NCI-H1092 (cell line): ENCODE measurements at places on chromosomes 3 and 15.

DNA sequence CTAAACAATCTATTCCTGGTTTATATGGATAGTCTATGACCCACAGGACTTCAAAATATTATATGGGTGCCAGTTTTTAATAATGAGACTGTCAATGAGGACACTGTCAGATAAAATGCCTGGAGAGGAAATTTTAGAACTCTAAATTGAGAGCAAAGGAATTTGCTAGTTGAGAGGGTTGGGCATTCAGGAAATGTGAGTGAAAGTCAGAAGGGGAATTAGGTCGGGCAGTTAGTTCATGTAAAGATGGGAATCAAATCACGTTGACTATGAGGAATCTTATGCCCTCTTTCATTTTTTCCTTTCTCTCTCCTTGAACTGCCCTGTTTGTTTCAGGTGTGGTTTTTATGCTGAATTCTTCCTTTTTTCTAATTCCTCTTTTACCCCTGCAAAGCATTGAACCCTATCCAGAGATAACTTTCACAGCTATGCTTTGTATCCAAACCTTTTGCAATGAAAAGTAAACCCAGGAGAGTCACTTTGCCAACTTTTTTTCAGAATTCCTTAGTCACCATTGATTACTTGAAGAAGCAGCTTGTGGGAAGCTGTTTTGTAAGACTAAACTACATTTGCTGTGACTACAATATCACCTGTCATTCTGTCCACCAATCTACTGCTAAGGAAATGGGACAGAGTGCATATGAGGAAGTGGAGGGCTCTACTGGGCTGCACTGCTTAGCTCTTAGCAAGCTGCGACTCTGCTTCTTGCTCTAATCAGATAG lies 27.8 kb downstream of the CHP1 start:
- DNase-seq, result no peak

DNA sequence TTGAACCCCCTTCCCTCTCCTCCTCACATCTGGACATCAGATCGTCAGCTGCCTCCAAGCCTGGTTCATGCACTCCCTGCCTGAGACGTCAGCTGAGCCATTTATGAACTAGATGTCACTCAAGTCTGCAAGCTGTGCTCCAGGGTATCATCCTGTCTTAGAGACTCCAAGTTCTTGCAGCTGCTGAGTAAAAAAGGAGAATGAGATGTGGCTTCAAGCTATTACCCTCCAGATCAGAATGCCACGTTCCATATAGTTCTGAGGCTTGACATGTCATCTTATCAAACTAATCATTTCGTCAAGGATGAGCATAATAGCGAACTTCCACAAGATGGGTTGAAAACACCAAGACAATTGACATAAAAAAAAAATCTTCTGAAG lies 766.3 kb downstream of the TBL1XR1 start:
- DNase-seq, result no peak

DNA sequence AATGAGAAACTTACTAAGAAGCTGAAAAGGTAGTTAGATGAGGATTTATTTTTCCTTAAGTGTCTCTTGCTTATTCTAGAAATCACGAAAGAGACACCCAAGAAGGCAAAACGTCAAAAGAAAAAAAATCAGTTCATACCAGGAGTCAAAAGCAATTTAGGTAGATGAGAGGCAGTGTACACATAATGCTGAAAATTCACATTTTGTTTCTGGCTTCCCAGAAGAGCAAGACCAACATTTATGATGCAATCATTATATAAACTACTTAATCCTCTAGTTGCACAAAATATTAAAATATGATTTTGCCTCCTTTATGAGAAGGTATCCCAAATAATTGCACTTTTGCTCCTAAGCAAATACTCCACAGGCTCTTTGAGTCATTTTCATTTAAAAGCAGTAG lies 228.0 kb downstream of the FMN1 start:
- no peak for DNase-seq

GRCh38 chr3:12309716-12310115 lies 20.8 kb downstream of the PPARG start:
- no peak for DNase-seq

DNA sequence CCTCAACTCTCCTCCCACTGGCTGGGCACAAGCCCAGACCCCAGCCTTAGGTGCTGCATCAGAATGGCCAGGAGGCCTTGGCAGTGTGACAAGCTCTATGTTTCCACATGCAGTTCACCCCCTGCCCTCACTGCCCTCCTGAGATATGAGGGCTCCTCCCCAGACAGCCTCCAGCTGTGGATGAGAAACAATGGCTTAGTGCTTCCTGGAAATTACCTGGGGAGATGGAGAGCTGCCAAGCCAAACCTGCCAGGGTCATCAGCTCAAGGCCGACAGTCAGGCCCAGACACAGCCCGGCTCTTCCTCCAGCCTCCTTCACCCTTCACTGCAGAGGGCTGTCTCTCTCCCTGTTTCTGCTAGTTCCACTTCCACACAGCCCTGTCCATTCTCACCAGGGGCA lies 76.3 kb downstream of the MYLK start:
- DNase-seq, result no peak

- no peak for DNase-seq
Measured at GRCh38 chr3:39408493-39409372, 2.2 kb downstream of the RPSA start.

DNA sequence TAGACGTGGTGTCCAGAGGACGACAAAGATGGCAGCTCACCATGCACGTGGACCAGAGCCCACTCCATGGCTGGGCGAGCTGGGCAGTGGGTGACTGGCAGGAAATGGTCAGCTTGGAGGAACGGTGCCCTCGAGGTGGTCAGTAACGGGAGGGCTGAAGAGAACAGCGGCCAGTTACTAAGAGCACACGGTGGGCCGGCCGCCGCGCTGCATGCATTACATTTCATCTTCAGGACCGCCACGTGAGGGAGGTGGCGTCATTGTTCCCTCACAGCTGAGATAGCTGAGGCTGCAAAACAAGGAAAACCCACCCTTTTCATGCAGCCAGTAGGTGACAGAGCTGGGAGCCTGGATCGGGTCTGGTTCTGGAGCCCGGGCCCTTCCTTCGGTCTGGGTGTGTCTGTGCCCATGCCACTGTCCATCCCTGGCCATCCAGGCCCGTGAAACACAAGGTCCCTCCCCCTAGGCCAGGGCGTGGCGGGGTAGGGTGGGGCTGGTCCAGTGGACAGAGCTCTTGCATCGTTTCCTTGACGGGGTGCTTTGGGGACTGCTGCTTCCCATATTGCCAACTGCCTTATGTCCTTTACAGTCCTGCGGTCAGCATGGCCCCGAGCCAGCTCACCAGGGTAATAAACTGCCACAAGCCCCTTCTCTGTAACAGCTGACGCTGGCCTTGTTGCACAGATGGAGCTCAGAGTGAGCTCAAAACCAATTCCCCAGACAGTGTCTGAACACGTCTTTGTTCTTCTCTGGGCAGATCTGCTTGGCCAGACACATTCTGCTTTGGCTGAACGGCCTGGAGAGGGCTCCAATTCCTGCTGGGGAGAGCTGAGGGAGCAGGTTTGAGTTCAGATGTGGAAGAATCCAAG lies 51.8 kb downstream of the RGMA start:
- DNase-seq, result no peak

DNA sequence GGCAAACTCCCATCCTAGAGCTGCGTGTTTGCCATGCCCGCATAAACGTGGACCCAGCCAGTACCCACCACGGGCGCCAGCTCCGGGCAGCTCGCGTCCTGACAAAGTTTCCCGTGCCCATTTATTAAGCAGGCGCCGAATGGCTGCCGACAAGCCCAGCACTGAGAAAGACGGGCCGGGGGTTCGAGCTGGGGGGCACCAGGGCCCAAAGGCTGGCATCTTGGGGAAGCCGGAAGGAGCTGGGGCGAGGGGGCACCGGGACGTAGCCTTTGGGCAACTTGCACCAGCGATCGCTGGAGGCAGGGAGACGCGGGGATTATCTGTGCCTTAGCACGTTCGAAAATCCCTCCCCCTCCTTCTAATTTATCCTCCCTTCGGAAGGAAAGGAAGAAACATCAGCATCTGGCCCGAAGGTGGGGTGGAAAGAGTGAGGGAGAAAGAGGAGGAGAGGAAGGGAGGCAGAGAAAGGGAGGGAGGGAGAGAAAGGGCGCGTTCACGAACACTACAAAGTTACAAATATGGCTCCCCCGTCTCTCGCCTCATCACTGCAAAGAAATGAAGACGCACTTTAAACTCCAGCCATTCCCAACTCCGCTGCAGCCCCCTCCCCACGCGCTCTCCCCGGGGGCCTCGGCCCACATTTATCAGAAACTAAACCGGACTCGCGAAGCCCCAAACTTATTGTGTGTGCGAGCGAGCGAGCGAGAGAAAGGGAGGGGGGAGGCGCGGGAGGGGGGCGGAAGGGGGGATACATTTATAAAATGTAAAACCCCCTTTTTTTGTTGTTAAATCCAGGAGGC lies 1.0 kb downstream of the ANP32A start:
- no peak for DNase-seq

DNA sequence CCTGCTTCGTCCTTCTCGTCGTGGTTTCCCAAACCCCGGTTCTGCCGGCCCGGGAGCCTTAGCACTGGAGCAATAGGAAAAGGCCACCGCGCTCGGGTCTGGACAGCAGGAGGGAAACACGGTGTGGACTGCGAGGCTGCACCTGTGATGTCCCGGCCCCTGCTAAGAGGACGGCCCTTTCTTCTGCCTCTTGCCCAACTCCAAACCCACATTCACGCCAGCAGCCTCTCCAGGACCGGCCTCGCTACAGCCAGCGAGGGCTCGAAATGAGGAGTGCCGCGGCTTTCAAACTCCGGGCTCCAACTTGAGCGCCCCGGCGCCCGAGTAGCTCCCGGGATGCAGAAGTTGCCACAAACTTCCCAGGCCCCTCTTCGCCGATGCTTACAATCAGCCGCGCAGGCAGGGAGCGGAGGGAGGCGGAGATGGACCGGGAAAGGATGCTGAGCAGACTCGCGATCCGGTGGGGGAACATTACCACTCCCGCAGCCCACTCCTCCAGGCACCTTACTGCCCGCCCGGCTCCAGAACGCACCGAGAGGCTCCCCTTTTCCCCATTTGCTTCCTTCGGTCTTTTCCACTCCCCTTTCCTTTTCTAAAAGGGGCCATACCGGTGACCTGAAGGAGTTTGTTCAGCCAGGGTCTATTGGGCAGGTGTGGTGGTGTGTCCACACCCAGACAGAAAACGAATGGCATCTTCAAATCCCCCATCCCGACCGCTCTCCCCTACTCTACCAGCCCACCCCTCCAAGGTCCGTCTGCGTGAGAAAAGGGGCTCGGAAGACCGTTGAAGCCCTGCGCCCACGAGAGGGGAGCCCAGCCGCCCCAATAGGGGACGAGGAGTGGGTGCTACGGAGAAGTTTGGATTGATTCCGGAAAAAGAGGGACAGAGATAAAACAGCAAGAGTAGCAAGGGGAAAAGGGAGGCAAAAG lies 18.8 kb upstream of the SATB1 start:
- DNase-seq, result no peak

DNA sequence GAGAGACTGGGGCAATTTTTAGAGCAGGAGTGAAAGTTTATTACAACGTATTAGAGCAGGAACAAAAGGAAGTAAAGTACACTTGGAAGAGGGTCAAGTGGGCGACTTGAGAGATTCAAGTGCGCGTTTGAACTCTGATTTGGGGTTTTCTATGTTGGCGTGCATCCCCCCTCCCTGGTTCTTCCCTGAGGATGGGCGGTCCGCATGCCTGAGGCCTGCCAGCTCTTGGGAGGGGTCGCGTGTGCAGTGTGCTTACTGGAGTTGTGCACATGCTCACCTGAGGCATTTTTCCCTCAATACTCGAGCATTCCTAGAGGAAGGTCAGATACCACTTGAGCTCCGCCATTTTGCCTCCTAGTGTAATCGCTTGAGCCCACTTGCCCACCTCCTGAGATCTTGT lies 10.4 kb upstream of the CHAC1 start:
- no peak for DNase-seq

DNA sequence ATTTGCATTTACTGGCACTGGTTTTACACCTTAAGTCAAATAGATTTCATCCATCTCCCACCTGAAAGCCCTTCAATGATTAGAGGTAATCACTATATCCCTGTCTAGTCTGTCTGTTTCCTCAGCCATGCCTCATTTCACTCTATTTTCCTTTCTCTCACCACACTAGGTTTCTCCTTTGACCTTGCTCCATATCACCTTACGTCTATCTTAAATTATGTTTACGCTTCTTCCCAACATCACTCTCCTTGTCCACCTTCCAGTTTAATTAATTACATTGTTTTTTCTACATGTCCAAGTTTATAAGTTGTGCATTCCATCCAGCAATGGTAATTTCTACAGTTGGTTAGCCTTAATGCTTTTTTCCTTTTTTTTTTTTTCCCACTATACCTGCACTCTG lies 396.7 kb upstream of the PDZRN3 start:
- no peak for DNase-seq
